ENCODE measurements at places on chromosomes 11 and 22.

GRCh38 chr11:15569305-15570025 lies 454.7 kb downstream of the INSC start:
- no peak for DNase-seq

- DNase-seq = no peak
These were observed 6.6 kb upstream of the GRAMD4 start for GRCh38 chr22:46613606-46614021.

DNA sequence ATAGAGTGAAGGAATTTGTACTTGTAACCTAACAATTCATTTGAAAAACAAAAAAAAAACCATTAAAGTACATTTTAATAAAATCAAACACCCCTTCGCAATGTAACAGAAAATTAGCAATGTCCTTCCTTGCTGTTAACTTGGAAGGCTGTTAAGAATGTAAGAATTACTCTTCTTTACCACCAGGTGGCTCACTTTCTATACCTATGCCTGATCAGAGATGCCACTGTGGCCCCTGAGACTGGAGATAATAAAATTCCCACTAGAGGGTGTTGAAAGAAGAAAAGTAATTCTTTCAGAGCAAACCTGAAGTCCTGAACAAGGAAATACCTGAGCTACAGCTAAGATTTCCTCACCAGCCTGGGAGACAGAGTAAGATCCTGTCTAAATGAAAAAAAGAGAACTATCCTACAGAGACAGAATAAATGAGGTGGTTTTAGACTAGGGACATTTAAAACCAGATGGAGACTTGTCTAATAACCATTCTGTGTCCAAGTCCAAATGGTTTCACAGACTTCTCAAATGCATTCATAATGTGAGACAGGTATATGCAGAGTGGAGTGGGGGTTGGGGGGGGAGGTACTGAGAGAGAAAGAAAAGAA lies 1089.3 kb downstream of the FAM181B start:
- peak; percentile 18 for DNase-seq

DNA sequence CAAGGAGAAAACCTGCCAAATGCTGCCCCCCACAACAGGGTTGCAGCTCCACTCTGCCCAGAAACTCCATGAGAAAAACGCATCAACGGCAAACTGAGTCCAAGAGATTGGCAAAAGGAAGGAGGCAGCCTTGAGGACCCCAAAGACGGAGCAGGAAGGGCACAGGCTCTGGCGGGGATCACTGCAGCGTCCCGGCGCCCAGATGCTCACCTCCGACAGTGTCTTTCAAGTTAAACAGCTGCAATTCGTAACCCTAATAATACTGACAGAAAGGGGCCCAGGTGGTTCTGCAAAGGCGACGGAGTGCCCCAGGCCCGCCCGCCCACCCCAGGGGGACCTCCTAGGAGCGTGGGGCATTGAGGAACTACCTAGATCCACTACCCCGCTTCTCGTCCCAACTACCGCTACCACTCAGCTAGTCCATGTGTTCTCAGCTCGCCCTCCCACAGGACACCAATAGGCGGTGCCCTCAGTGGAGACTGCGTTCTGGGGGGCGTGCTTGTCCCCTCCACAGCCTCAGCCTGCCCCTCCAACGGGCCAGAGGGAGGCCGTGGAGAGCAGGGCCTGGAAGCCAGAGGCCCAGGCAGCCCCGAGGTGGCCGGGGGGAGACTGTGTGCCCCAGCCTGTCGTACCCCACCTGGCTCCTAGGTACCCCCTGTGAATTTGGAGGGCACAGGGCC lies 127.4 kb downstream of the PHF21B start:
- no peak for DNase-seq

DNA sequence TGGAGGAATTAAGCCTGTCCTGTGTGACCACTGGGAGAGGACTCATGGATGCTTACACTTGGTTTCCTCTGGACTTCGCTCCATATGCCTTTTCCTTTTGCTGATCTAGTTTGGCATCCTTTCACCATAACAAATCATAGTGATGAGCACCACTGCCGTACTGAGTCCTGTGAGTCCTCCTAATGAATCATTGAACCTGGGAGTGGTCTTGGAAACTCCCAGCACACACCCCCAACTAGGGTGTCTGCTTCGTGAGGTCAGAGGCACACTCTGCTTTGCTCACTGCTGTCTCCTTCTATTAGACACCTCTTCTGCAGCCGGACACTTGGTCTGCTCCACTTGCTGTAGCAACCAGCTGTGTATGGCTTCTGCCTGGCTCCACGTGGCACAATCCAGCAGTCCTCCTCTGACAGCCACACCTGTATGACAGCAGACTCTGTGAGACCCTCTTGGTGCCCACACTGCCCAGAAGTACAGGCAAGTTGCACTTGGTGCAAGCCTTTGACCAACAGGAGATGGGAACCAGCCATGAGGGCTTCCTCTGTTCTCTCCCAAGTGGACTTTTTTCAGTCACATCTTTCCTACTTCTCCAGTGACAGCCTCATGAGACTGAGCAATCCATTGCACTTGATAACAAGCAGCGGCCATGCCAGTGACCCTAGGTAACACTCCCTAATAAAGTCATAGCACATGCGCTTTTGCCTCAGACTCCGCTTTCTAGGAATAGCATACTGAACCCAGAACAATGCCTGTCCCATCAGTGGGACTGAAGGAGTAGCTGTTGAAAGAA lies 65.0 kb upstream of the HMGXB4 start:
- DNase-seq = no peak

DNA sequence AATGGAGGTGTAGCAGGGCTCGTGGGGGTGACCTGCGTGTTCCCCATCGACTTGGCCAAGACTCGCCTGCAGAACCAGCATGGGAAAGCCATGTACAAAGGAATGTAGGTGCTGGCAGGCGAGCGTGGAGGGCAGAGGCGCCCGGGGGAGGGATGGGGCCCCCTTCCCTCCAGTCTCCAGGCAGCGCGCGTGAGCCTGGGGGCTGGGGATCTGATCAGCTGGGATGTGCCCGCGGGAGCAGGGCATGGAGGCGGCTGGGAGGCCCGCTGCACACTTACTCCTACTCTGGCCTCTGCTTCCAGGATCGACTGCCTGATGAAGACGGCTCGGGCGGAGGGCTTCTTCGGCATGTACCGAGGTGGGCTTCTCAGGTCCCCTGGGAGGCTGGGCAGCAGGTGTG lies 17.8 kb downstream of the SLC25A18 start:
- no peak for DNase-seq

- no peak for DNase-seq
These were observed at the start of gene SYNGR1 for GRCh38 chr22:39349967-39350726. TSS of gene SYNGR1 (plus strand) at chr22:39349991. CDS start at chr22:39350011, 20 bp downstream.

- no peak for DNase-seq
These were observed 109.6 kb downstream of the CEP164 start for GRCh38 chr11:117437041-117437790.

DNA sequence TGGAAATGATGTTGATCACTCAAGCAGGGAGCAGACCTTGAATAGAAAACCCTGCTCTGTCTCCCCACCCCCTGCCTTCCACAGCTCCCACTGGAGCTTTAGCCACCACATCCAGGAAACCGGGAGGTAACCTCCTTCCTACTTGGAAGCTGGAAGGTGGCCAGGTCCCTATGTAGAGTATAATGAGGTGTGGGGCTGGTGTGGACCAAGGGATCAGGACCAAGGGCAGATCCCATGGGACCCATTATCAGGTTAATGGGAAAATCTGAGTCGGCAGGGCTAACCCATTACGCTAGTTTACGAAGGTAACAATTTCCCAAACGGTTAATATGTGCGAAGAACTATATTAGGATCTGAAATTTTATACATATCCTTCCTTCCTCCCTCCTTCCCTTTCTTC lies 321.9 kb downstream of the MIAT start:
- DNase-seq = no peak
